Stimulated activated CD4-positive, alpha-beta T cell treated with anti-CD3 and anti-CD28 coated beads, TNF-alpha, amount 100 ng/mL, for 48 hours (primary cell): ENCODE measurements at places on chromosomes 6 and 20.

GRCh38 chr6:14472986-14473337 lies 355.4 kb downstream of the CD83 start:
- DNase-seq, result no peak

DNA sequence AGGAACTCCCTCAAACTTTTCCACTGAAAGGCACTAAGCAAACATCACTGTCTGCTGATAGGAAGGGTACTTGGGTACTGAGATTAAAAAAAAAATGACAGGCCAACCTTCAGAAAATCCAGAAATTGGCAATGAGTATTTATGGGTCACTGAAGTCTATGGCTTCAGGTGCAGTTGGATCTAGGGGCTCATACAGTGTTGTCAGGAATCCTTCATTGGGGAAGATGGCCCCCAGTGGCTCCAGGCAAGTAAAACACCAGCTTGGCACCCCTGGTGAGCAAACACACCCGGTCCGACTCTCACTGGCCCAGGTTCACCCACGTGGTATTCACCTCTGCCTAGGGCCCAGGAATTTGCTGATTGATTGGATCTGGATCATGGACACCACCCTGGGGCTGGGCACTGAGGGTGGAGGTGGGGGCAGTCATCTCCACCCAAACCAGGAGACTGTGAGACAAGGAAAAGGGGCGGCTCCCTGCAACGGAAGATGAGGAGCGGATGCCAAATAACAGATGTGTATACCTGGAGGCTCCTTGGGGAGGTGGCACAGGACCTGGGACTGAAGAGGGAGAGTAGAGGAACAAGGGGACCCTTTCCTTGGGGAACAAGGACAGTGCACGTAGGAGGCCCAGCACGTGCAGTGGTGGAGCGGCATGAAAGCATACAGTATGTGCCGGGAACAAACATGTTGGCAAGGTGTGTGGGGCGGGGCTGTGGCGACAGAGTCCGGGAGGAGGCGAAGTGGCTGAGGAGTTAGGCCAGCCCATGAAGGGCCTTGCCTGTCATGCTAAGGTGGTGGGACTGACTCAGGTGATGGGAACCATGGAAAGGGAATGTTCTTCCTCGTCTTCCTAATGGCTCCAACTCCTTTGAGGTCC lies 4.7 kb downstream of the SLC2A10 start:
- no peak for DNase-seq

DNA sequence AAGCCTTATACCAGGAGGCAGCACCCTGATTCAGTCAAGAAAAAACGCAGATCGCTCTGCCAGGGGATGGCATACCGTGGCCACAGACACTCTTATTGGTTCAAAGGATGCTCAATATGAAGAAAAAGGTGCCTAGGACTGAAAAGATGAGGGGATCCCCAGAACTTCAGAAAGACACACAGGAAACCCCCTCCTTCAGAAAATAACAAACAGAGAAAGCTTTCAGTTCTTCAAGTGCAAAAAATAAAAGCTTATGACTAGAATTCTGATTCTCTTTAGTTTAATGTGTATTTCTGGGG lies 17.7 kb upstream of the MYB start:
- DNase-seq, result peak; percentile 47

- DNase-seq, result no peak
Measured at GRCh38 chr6:22580337-22580736, 11.0 kb downstream of the HDGFL1 start.
